ENCODE measurements at places on chromosomes 1 and 21. TPM values are rescaled to one million over a fixed set of nuclear protein-coding genes. Genes with fewer than 3 reads are reported as not detected.
A peak's percentile ranks its signal among the peaks of the same experiment; 100 is the strongest.

- peak; percentile 14 for DNase-seq
Observed at GRCh38 chr1:11473491-11474034, 5.4 kb upstream of the DISP3 start.

GRCh38 chr1:54685335-54685905 lies 30.2 kb upstream of the TTC4 start:
- no peak for DNase-seq

DNA sequence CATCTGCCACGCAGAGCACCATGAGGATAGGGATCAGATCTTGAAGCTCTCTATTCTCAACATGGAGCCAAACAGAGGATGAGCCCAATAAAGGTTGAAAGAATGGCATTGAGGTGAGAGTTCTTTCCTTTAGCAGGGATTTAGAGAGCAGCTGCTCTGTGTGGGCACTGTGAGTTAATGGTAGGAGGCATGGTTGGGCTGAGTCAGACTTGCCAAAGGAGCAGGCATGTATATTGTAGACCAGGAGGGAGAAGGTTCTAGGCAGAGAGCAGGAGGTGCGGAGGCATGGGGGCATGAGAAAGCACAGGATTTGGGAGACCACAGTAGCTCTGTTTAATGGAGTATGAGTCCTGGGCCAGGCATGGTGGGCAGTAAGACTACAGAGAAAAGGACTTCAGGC lies 32.0 kb downstream of the TMEM53 start:
- no peak for DNase-seq

- no peak for DNase-seq
Observed at GRCh38 chr21:17901458-17902079, 82.4 kb upstream of the C21orf91 start.

GRCh38 chr21:36909423-36909822 lies 57.0 kb downstream of the HLCS start:
- DNase-seq: no peak

DNA sequence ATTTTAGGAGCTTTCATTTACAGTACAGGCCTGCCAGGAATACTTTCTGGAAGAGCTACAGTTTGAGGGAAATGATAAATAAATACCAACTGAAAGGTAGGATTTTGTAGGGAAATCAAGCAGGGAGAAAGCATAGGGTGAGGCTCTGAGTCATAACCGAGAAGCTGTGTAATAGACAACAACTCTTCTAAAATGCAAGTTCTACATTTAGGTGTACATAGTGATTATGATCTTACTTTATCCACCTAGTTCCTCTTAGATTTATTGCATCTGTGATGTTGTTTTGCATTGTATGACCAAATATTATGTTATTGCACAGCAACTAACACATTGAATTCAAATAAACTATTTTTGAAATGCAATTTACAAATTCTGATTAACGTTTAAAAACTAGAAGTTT lies 819.3 kb downstream of the PLA2G4A start:
- DNase-seq: no peak

DNA sequence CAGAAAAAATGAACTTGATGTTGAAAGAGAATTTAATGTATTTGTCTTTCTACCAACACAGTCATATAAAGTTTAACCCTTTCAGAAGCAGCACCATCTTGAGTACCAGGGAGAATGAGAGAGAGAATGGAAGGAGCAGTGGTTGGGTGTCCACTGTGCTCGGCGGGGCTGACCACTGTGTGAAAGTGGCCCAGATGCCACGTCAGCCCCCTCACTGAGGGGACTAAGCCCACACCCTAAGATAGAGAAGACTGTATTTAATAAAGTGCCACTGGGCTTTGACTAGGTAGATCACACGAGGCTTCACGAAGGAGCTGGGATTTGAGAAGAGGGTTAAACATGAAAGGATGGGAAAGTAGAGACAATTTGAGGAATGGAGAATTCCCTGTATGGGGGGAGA lies 31.2 kb downstream of the BATF3 start:
- DNase-seq: no peak

GRCh38 chr21:38182370-38182985 lies 74.3 kb upstream of the KCNJ15 start:
- no peak for DNase-seq

- DNase-seq: no peak
Observed at GRCh38 chr21:45990741-45991605, 9.4 kb downstream of the COL6A1 start.

- no peak for DNase-seq
Observed at GRCh38 chr1:245173446-245174211, 18.8 kb downstream of the KIF26B start.

GRCh38 chr21:34933609-34934335 lies 115.3 kb downstream of the RUNX1 start:
- peak; percentile 37 for DNase-seq

GRCh38 chr1:203420263-203420662 lies 55.3 kb upstream of the PRELP start:
- no peak for DNase-seq

DNA sequence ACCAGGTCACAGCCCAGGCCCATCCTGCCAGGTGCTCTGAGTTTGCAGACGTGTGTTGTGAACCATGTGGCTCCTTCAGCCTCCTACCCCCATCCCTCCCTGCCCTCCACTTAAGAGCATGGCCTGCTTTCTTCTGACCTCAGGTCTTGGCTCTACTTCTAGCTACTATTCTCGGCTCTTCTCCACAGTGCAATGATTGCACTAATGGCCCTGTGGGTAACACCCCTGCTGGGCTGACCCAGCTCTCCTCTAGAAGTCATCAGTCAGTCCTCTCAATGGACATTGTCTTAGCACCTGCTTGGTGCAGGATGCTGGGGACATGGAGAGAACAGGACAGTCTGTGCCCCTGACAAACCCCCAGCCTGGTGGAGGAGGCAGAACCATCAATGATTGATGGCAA lies 22.2 kb upstream of the IFFO2 start:
- DNase-seq: no peak

- no peak for DNase-seq
Observed at GRCh38 chr1:40625476-40626382, 39.8 kb downstream of the RIMS3 start.

DNA sequence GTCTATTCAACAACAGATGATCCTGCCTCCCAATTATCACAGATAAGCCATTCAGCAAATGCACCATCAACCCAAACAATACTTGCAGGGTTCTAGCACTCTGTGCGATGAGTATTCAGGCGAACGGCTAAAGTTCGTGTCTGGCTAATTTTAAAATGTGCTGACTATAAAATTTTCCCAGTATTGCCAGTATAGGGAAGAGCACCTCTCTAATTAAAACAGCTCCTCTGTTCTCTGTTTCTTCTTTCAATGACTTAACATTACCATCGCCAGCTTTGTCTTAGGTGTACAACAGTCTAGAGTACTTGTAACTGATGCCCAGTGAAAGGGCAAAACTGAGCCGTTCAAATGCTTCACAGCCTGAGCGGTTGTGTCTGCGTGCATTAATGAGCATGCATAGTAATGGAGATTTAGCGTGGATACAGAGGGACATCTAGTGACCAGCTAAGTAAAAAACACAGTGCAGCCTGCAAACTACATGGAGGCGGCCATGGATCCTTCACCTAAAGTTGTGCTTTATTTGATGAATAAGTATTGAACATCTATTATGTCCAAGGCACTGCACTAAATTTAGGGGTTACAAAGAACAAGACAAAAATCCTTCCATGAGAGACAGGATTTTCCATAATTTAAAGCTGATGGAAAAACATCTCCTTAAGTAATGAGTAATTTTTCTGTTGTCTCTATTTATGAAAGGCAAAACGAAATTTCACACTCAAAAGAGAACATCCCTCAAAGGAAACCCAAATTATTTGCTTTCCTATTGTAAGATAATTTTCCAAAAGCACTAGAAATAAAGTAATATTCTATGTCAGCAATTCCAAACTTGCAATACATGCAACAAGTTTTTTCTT lies 120.0 kb downstream of the SETD4 start:
- no peak for DNase-seq

DNA sequence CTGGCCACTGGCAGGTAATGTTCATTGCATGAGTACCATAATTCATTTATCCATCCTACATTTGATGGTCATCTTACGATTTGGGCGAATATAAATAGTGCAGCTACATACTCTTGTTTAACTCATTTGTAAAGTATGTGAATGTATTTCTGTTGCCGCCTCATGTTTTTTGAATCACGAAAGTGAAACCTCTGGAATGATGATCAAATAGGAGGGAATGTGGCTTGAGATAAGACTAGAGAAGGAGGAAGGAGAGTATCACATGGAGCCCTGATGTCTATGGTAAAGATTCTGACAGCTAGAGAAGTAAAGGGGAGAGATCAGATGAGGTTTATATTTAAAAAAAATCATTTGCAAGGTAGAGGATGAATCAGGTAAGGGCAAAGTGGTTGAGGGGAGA lies 8.0 kb downstream of the MRPS14 start:
- DNase-seq: no peak

DNA sequence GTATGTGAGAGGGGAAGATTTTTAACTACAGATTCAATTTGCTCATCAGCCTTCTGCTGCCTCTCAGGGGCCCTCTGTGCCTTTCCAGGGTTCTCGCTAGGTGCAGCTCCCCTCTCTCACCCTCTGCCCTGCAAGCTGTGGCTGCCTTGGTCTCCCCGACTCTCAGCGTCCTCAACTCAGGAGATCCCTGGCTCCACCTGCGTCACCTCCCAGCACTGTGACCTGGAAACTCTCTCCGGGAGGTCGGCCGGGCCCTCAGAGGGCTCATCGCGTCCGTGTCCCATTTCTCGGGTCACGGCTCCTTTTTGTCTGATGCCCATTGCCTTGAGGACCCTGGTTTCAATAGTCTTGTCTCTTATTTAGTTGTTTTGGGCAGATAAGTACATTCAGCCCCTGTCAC lies 63.5 kb upstream of the ADARB1 start:
- DNase-seq: no peak

DNA sequence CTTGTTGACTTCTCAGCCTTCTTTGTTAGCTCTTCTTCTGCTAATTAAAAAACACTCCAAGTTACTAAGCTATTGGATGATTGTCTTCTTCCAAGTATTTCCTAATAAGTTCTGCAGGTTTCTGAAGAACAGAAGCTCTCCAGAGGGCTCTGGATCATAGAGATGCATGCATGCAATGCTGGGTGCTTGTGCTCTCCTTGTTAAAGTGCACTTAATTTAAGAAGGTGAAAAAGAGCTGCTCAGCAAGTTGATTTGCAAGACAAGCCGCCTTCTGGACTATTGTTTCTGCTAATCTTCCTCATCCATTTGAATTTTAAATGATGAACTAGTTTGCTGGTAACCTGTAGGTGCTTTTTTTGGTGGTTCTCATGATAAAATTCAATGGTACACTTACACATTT lies 16.1 kb downstream of the RRP15 start:
- no peak for DNase-seq

DNA sequence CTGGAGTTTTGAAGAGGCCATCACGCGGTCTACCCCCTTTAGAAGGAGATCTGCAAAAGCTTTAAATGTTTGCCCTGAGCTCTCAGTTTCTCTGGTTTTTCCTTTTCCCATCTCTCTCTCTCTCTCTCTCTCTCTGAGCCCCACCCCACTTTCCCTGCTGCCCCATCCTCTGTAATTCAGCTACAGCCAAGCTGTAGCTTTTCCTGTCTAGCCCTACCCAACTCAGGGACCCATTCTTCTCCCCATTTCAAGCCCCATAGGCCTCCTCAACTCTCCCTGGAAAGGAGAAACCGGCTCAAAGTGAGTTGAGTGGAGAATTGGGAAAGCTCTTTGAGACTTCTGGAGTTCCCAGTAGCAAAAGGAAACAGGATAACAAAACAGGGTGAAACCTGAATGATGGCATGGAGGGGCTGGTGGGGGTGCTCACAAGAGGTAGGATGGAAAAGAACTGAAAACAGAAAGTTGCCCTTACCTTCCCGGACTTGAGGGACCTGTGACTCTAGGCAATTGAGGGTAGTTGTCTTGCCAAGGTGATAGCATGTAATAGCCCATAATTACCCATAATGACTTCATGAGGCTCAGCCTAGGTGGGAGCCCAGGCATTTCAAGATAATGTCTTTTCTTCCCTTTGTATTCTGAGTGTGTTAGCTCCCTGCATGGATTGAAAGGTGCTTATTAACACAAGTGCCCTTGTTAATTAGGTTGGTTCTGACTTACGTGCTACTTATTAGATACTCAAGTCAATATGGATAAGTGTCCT lies 84.9 kb downstream of the SLC16A1 start:
- no peak for DNase-seq

- no peak for DNase-seq
Observed at GRCh38 chr21:29215709-29216108, 83.0 kb upstream of the BACH1 start.

- no peak for DNase-seq
Observed at GRCh38 chr1:81803431-81804110, 2.8 kb downstream of the ADGRL2 start.

LMX1A gene
- not detected for total RNA-seq

CYP4A22 gene
- not detected for total RNA-seq

KRTAP19-3 gene
- not detected for total RNA-seq

FASLG gene
- 22.5 TPM for total RNA-seq

FMO2 gene
- total RNA-seq: not detected

MEAF6 gene
- total RNA-seq: 93.0 TPM

TRIM62 gene
- total RNA-seq: 5.6 TPM

PTPN22 gene
- 57.8 TPM for total RNA-seq

LCE3D gene
- not detected for total RNA-seq
